ENCODE measurements at places on chromosomes 1 and 21. TPM values are rescaled to one million over a fixed set of nuclear protein-coding genes. Genes with fewer than 3 reads are reported as not detected.

The SH3BGR gene
- 0.86 TPM for total RNA-seq

The KRTAP13-4 gene
- total RNA-seq = not detected

GRCh38 chr1:27011976-27012563, 580 bp downstream of the TENT5B start:
- no peak overlapping the region for H3K4me3 ChIP-seq
- no peak for DNase-seq
- no peak overlapping the region for H3K27ac ChIP-seq

- H3K36me3 ChIP-seq = no peaks in the 10 kb centered on the region
- H3K27ac ChIP-seq = no peak overlapping the region
- no peak for DNase-seq
Observed at GRCh38 chr1:81690676-81691453, 109.9 kb upstream of the ADGRL2 start.

DNA sequence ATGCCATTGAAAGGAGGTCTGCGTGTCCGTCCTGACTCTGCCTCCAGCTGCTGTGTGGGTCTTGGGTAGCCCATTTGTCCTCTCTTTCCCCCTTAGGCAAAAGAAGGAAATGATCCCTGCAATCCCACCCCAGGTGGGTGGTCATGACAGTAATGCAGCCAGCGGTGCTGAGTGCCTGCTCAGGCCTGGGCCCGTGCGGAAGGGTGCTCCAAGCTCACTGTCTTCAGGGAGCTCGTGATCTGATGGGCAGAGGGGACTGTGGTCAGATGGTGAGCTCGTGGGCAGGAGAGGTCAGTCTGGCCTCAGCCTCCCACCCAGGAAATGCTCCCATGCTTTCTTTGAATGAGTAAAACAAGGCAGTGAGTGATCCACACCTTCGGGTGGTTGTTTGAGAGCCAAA, 35.3 kb upstream of the TTC4 start:
- peaks cover 5% of the 10 kb centered on the region for H3K4me1 ChIP-seq
- DNase-seq = no peak
- no peak overlapping the region for H3K4me3 ChIP-seq
- H3K27me3 ChIP-seq = peaks cover 9% of the 10 kb centered on the region

- no peaks in the 10 kb centered on the region for H3K4me1 ChIP-seq
- no peak for DNase-seq
- peaks cover 6% of the 10 kb centered on the region for H3K27me3 ChIP-seq
- no peaks in the 10 kb centered on the region for H3K36me3 ChIP-seq
Observed at GRCh38 chr1:4428711-4429110, 225.7 kb upstream of the AJAP1 start.

The SPOCD1 gene
- total RNA-seq = 0.30 TPM

GRCh38 chr1:28926629-28927265, 12.4 kb downstream of the EPB41 start:
- H3K4me1 ChIP-seq = peaks cover 44% of the 10 kb centered on the region
- H3K27me3 ChIP-seq = no peaks in the 10 kb centered on the region
- peak; percentile 14 for DNase-seq
- H3K36me3 ChIP-seq = no peaks in the 10 kb centered on the region

GRCh38 chr21:15309721-15310120, 244.9 kb upstream of the NRIP1 start:
- no peak overlapping the region for H3K27ac ChIP-seq
- DNase-seq = no peak
- H3K4me1 ChIP-seq = no peaks in the 10 kb centered on the region
- peaks cover 4% of the 10 kb centered on the region for H3K27me3 ChIP-seq
- H3K36me3 ChIP-seq = peaks cover 2% of the 10 kb centered on the region

GRCh38 chr1:109613361-109614147, 5.9 kb downstream of the GNAT2 start:
- no peaks in the 10 kb centered on the region for H3K27me3 ChIP-seq
- no peak overlapping the region for H3K27ac ChIP-seq
- no peak for DNase-seq

DNA sequence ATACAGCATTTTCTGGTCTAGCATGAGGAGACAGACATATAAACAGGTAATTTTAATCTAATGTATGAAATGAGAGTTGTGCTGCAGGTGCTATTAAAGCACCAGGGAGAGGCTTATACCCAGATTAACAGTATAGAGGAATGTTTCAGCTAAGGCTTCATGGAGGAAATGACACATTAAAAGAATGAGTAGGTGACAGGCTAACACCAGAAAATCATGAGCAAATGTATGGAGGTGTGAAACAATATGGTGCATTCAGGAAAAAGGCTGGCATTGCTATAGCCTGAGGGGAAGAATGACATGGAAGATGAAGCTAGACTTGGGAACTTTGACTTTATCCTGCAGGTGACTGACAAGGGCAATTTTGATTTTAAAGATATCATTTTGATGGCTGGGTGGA, 7.0 kb downstream of the ARPC5 start:
- no peaks in the 10 kb centered on the region for H3K27me3 ChIP-seq
- peaks cover 15% of the 10 kb centered on the region for H3K36me3 ChIP-seq

GRCh38 chr1:179774000-179774399, 30.9 kb downstream of the FAM163A start:
- H3K27me3 ChIP-seq = peaks cover 14% of the 10 kb centered on the region
- H3K36me3 ChIP-seq = no peaks in the 10 kb centered on the region
- no peak overlapping the region for H3K27ac ChIP-seq

DNA sequence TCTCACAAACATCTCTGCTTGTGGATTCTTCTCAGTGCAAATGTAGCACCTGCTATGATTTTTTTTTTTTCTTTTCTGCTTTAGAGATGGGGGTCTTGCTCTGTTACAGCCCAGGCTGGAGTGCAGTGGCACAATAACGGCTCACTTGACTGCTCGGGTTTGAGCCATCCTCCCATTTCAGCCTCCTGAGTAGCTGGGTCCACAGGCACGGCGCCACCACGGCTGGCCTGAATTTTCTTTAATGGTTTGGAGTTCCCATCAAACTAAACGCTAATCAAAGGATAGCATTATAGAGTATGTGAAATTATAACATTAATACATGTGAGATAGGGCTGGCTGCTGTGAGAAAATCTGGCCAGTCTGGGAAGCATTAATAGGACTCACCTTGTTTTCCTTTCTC, 7.2 kb upstream of the PTGER3 start:
- H3K36me3 ChIP-seq = peaks cover 10% of the 10 kb centered on the region
- DNase-seq = no peak
- H3K4me3 ChIP-seq = no peak overlapping the region
- peaks cover 5% of the 10 kb centered on the region for H3K4me1 ChIP-seq
- H3K27me3 ChIP-seq = no peaks in the 10 kb centered on the region
- H3K27ac ChIP-seq = peak overlapping the region; percentile 77

DNA sequence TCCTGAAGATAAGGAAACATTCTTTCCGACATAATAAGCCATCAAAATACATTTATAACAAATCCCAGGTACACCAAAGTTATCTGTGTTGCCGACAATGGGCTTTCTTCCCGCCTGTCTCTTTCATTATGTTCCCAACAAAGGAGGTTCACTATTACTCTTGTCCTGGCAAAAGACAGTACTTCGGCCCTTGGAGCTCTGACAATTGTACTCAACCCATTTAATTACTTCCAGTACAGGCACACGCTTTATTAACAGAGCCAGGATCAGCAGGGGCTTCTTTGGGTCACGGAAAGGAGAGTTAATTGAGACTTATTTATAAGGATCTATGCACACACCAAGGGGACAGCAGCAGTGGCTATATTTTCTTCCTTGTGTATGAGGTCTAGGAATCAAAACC, 46.6 kb upstream of the DUSP10 start:
- no peak for DNase-seq
- no peaks in the 10 kb centered on the region for H3K36me3 ChIP-seq
- H3K4me3 ChIP-seq = no peak overlapping the region
- H3K4me1 ChIP-seq = peaks cover 8% of the 10 kb centered on the region

The BARHL2 gene
- total RNA-seq = not detected
